NT2/D1 (cell line): ENCODE measurements at places on chromosomes 1 and 21.

GRCh38 chr1:159778266-159778665, 2.5 kb upstream of the DUSP23 start:
- no peak for DNase-seq

GRCh38 chr1:160646711-160647328, at the start of gene SLAMF1:
TSS of gene SLAMF1 (minus strand) at chr1:160647044. CDS start at chr1:160646945, 99 bp downstream.
- no peak for DNase-seq

DNA sequence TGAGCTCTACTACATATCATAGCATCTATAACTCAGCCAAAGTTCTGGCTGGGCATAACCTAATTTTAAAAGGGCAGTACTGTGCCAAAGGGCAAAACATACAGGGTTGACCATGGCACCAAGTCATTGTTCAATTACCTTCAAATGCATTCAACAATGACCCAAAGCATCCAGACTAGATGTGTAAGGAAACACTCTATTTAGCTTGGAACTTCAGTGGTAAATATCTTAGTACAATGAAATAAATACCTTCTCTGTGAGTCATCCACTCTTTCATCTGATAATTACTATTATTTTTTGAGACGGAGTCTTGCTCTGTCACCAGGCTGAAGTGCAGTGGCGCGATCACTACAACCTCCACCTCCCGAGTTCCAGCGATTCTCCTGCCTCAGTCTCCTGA, 70.0 kb downstream of the NVL start:
- DNase-seq: no peak

DNA sequence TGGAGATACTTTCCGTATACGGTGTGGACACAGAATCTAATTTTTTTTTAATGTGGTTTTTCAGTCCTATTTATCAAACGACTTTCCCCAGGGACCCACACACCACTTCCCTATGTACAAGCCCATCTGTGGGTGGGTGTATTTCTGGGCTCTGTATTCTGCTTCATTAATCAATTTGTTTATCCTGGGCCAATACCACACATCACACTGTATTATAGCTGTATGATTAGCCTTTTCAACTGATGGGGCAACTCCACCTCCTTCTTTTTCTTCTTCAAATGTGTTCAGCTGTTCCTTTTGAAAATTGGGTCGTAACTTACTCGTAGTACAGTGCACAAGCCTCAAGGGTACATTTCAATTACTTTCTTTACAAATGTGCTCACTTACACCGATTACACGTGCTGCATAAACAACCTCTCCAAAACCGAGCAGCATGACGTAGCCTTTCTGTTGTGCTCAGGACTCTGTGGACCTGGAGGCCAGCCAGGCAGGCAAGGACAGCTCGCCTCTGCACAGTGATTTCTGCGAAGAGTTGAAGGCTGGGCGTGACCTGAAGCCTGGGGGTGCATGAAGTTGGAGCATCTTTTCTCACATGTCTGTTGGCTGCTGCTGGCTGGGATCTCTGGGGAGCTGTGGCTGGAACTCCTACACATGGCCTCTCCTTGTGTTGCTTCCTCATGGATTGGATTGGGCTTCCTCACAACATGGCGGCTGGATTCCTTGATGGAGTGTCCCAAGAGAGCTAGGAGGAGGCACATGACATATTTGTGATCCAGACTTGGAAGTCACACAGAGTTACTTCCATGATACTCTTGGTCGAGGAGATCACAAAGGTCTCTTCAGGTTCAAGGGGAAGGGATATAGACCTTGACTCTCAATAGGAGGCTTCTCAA, 126.5 kb downstream of the CRYAA start:
- no peak for DNase-seq

- DNase-seq: no peak
These were observed 160.5 kb downstream of the LRRC40 start for GRCh38 chr1:70044832-70045231.

DNA sequence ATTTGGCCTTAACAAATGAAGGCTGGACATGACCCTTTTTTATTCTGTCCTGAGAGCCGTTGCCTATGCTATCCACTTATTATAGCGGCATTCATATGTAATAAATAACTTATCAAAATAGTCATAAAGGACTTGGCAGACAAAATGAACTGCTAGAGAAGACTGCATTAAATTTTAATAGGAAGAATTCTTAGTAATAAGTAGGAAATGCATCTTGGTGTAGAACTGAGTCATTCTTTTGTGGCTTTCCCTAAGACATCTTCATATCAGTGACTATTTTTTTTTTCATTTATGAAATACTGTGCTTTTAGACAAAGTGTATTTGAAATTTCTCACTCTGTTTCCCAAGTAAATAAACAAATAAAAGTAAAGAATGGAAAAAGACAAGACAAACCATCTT, 45.6 kb downstream of the PBX1 start:
- DNase-seq: no peak

- no peak for DNase-seq
These were observed 1.3 kb upstream of the MPC2 start for GRCh38 chr1:167938080-167938636.

- DNase-seq: no peak
These were observed 7.1 kb downstream of the PHLDA3 start for GRCh38 chr1:201461645-201462441.

DNA sequence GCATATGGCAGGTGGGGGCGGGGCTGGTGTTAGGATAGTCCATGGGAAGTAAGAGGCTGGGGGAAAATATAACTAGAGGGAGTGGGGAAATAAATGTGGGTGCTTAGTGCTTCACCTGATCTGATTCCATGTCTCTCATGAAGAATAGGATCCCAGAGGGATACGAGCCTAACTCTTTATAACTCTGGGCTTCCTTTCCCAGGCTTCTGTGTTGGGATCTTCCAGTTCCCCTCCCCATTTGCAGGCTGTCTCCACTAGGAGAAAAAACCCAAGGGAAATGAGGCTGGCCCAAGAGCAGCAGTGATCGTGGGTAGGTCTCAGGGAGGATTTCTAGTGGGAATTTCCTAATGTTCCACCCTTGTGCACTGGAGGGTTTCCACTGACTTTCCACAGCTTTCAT, 1.6 kb downstream of the KCNJ9 start:
- no peak for DNase-seq

GRCh38 chr1:215667761-215668160, 100.7 kb downstream of the KCTD3 start:
- DNase-seq: no peak
